ENCODE measurements at places on chromosomes 5 and 9. TPM values are rescaled to one million over a fixed set of nuclear protein-coding genes. Genes with fewer than 3 reads are reported as not detected.
A peak's percentile ranks its signal among the peaks of the same experiment; 100 is the strongest.

- H3K36me3 ChIP-seq: no peaks in the 10 kb centered on the region
- no peak overlapping the region for H3K4me3 ChIP-seq
- no peak for DNase-seq
Observed at GRCh38 chr5:8984386-8984785, 561.5 kb downstream of the SEMA5A start.

DNA sequence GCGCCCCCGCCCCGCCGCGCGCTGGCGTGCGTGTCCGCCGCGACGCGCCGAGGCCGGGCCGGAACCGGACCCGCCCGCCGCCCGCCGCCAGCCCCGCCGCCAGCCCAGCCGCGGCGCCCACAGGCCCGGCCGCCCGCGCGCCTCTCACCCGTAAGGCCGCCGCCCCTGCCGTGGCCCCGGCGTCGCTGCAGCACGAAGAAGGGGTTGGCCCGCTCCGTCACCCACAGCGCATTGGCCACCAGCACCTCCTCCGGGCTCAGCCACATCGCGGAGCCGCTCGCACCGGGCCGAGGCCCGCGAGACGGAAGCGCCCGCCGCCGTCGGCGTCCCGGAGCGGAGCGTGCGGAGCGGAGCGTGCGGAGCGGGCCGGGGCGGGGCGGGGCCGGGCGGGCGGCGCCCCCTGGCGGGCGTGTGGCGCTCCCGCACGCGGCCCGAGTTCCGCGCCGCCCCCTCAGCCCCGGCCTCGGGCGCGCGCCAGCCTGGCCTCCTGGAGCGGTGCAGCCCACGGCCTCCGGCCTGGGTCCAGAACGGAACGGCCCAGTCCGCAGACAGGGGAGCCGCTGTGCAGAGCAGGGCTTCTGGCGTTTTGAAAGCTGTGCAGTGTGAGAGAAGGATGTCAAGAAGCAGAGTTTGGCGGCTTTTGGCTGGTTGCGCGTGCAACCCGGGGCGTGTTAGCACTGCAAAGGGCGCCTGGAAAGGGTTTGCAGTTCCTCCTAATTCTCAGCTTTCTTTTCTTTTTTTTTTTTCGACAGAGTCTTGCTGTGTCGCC lies at the start of gene TBC1D9B:
Gene TBC1D9B, minus strand, starts transcription at position 342 of the 769 bp plus-strand sequence. Its CDS starts 76 bp downstream, at position 266.
- peak; percentile 71 for DNase-seq
- peak within 1 kb of the TSS; percentile 88 for H3K4me3 ChIP-seq

SNX18 gene
- 8.5 TPM for total RNA-seq

DNA sequence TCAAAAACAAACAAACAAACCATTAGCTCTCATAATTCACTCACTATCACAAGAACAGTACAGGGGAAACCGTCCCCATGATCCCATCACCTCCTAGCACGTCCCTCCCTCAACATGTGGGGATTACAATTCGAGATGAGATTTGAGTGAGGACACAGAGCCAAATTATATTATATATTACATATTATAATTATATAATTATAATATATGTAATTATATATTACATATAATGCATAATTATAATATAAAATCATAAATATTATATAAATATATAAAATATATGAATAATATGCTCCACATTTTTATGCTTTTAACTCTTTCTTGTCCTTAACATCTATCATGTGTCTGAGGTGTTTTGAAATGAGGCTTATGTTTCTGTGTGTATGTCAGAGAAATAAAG lies 3.4 kb upstream of the C9 start:
- H3K27me3 ChIP-seq: no peaks in the 10 kb centered on the region
- H3K36me3 ChIP-seq: no peaks in the 10 kb centered on the region
- no peak overlapping the region for H3K4me3 ChIP-seq
- no peak for DNase-seq

- DNase-seq: no peak
- H3K4me1 ChIP-seq: no peaks in the 10 kb centered on the region
- no peak overlapping the region for H3K27ac ChIP-seq
- H3K36me3 ChIP-seq: no peaks in the 10 kb centered on the region
Observed at GRCh38 chr9:116081435-116082115, 72.0 kb upstream of the PAPPA start.

ACTBL2 gene
- total RNA-seq: not detected

TEK gene
- total RNA-seq: not detected

DNA sequence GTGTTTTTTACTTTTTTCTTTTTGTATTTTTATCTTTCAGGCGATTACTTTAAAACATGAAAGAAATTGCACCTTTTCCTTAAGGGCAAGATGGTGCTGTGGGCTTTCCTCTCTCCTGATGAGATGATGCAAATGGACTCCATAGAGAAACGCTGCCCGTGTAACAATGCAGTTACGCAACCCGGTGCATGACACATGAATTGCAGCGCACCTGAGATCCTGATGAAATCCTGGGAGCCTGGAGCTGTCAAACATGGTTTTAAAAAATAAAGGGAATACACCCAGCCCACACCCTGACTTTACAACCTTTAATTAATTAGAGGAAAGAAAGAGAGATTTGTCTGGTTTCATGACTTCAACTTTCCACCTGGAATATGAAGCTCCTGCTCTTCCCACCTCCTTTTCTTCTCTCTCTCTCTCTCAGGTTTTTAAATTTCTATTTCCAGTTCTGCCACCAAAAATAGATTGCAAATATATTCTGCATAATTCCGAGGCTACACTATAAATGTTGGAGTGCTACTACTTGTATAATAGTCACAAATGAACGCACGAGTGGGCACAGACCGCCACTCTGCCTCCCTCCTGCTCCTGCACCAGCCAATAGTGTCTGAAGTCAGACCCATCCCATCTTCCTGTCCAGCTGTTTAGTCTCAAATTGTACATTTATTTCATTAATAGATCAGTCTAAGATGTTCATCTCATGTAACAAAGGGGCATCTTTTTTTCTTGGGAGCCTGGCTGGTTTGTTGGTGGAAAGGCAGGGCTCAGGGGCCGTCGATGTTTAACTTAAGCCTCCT lies 179.1 kb downstream of the AUH start:
- no peaks in the 10 kb centered on the region for H3K27me3 ChIP-seq
- H3K36me3 ChIP-seq: no peaks in the 10 kb centered on the region
- H3K4me3 ChIP-seq: no peak overlapping the region
- H3K27ac ChIP-seq: no peak overlapping the region
- peaks cover 24% of the 10 kb centered on the region for H3K4me1 ChIP-seq

GRCh38 chr9:94139672-94140417 lies 55.6 kb downstream of the PTPDC1 start:
- H3K4me3 ChIP-seq: no peak overlapping the region
- H3K27me3 ChIP-seq: no peaks in the 10 kb centered on the region
- H3K36me3 ChIP-seq: no peaks in the 10 kb centered on the region
- DNase-seq: no peak

NR2F1 gene
- total RNA-seq: not detected

FAM163B gene
- not detected for total RNA-seq

GRCh38 chr5:81166430-81166829 lies 66.7 kb upstream of the CKMT2 start:
- H3K27ac ChIP-seq: no peak overlapping the region
- H3K4me3 ChIP-seq: no peak overlapping the region
- no peaks in the 10 kb centered on the region for H3K27me3 ChIP-seq
- H3K4me1 ChIP-seq: peaks cover 18% of the 10 kb centered on the region
- peaks cover 2% of the 10 kb centered on the region for H3K36me3 ChIP-seq

DNA sequence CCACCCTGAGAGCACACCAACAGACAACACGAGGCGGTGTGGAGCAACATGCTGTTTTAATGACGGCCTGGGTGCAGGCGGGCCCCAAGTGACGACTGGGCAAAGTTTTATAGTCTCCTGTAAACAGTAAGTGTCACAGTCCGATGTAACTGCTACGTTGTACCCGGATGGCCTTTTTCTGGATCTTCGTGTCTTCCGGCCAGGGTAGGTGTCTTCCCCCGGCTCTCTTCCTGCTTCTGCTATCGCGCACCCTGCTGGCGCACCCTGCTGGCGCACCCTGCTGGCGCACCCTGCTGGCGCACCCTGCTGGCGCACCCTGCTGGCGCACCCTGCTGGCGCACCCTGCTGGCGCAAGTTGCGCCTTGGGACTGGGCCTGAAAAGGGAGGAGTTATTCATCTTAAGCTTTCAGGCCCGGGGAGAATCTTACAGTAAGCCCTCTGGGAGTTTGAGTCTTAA lies 143.0 kb upstream of the TARS1 start:
- H3K4me3 ChIP-seq: no peak overlapping the region
- peaks cover 11% of the 10 kb centered on the region for H3K4me1 ChIP-seq
- H3K36me3 ChIP-seq: no peaks in the 10 kb centered on the region
- no peak for DNase-seq

DNA sequence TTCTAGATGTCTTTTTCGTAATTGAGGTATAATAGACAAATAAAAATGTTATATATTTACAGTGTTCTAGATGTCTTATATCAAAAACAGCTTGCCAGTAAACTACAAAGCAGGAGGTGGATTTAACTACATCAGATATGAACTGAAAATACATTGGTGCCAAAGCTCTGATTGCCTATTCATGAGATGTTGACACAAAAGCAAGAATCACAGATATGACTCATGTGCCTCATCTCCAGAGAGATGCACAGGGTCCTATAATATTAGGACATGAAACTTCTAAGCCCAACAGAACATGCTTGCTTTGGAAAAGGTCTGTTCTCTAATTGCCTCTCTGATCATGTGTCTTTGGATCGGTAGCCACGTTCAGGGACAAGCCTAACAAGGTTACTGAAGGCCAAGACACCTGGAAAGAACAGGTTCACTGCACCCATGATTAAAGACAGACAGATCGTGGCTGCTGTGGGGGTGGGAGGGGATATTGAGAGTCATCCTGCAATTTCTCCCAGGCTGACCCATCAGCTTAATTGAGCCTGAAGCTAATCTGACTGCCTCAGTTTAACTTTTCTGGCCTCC lies 16.8 kb downstream of the ABCA1 start:
- H3K4me3 ChIP-seq: no peak overlapping the region
- no peaks in the 10 kb centered on the region for H3K36me3 ChIP-seq
- H3K27ac ChIP-seq: no peak overlapping the region

DNA sequence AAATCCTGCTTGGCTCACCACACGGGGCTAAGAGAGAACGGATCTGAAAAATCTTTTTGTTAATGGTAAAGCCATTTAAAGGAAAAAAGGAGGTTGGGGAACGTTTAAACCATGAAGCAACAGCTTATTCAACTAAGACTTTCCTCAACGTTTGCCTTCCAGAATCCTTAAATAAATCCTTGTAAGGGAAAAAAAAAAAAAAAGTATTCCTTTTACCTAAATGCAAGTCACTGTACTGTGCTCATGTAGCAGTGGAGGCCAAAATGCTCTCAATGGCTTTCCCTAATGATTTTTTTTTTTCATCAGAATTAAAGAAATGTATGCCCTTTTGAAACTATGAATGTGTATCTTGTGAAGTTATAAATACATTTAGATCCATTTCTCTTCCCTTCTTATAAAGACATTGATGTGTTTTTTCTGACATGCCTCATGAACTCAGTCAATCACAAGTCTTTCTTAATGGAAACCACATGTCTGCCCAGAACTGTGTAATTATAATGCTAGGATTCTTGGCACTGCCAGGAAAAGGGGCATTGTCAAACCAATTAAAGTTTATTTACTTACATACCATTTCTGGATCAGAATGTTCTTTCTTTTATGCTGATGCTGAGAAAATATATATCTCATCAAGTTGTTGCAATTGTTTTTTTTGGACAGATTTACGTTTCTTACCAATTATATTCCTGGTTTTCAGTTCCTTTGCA lies 107.5 kb downstream of the EBF1 start:
- H3K27me3 ChIP-seq: peaks cover 10% of the 10 kb centered on the region
- no peaks in the 10 kb centered on the region for H3K36me3 ChIP-seq
- DNase-seq: no peak
- no peak overlapping the region for H3K27ac ChIP-seq
- no peaks in the 10 kb centered on the region for H3K4me1 ChIP-seq

DNA sequence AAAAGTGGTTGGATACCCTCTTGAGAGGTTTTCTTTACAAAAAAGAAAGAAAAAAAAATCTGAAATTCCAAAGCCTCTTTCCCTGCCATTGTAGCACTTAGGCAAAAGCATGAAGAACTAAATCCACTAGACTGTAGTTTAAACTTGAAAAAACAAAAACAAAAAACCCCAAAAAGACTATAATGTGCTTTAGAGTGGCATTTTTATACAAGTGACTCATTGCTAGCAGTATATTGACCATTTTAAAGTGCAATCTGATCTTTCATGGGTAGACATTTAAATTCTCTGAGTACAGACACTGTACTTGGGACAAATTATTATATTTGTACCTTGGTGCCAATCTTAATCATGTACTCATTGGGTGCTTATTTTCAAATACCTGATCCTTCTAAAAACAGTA lies 50.8 kb downstream of the NDFIP1 start:
- H3K27me3 ChIP-seq: no peaks in the 10 kb centered on the region
- H3K27ac ChIP-seq: no peak overlapping the region
- no peak for DNase-seq
- H3K4me3 ChIP-seq: no peak overlapping the region
- H3K4me1 ChIP-seq: peaks cover 7% of the 10 kb centered on the region

GRCh38 chr9:94787266-94787665 lies 60.8 kb downstream of the AOPEP start:
- H3K27me3 ChIP-seq: no peaks in the 10 kb centered on the region
- no peaks in the 10 kb centered on the region for H3K36me3 ChIP-seq
- H3K4me3 ChIP-seq: no peak overlapping the region
- H3K4me1 ChIP-seq: peaks cover 7% of the 10 kb centered on the region
- DNase-seq: no peak
- no peak overlapping the region for H3K27ac ChIP-seq

GRCh38 chr5:107217721-107218130 lies 453.0 kb downstream of the EFNA5 start:
- H3K4me1 ChIP-seq: no peaks in the 10 kb centered on the region
- no peaks in the 10 kb centered on the region for H3K36me3 ChIP-seq
- no peaks in the 10 kb centered on the region for H3K27me3 ChIP-seq
- no peak for DNase-seq

DNA sequence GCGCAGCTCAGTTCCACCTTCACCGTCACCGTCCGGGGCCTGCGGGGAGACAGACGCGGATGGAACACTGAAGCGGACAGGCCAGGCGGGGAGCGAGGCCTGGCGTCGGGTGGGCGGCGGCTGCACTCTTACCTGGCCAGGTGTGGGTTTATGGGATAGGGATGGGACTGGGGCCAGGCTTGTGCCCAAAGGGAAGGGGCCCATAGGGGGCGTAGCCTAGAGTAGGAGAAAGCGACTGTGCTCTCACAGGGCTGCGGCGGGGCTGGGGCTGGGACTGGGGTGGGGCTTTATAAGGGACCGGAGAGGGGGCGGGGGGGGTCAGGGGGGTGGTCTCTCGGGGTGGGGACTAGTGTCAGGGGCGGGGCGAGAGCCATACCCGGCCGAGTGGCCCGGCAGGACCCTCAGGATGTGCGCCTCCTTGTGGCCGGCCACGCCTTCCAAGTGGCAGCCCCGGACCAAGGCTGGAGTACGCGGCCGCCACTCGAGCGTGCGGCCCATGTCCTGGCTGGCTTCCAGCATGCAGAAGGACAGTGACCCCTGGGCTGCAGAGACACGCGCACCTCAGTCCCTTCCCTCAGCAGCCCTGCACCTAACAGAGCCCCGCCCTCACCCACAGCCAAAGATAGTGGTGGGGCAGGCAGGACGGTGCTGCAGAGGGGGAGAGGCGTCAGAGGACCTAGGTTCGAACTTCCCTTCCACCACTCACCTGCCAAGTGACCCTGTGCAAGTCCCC lies 22.8 kb downstream of the FPGS start:
- no peaks in the 10 kb centered on the region for H3K27me3 ChIP-seq
- no peaks in the 10 kb centered on the region for H3K4me1 ChIP-seq
- no peak overlapping the region for H3K4me3 ChIP-seq
- peaks cover 1% of the 10 kb centered on the region for H3K36me3 ChIP-seq
- DNase-seq: no peak

- peaks cover 39% of the 10 kb centered on the region for H3K27me3 ChIP-seq
- DNase-seq: no peak
- H3K36me3 ChIP-seq: no peaks in the 10 kb centered on the region
- H3K27ac ChIP-seq: no peak overlapping the region
Observed at GRCh38 chr5:31194468-31194813, 955 bp downstream of the CDH6 start.

RHOBTB3 gene
- total RNA-seq: 0.97 TPM

GRCh38 chr9:137986268-137987099 lies 108.9 kb downstream of the CACNA1B start:
- H3K27ac ChIP-seq: no peak overlapping the region
- no peaks in the 10 kb centered on the region for H3K4me1 ChIP-seq
- DNase-seq: no peak
- H3K36me3 ChIP-seq: no peaks in the 10 kb centered on the region
